ENCODE measurements at places on chromosomes 7 and 10.

- no peak for DNase-seq
Measured at GRCh38 chr7:75649462-75649861, 89.3 kb downstream of the HIP1 start.

GRCh38 chr10:26805567-26806245, 55.1 kb downstream of the ABI1 start:
- DNase-seq, result no peak

GRCh38 chr7:158033196-158033595, 554.4 kb downstream of the PTPRN2 start:
- DNase-seq, result no peak

DNA sequence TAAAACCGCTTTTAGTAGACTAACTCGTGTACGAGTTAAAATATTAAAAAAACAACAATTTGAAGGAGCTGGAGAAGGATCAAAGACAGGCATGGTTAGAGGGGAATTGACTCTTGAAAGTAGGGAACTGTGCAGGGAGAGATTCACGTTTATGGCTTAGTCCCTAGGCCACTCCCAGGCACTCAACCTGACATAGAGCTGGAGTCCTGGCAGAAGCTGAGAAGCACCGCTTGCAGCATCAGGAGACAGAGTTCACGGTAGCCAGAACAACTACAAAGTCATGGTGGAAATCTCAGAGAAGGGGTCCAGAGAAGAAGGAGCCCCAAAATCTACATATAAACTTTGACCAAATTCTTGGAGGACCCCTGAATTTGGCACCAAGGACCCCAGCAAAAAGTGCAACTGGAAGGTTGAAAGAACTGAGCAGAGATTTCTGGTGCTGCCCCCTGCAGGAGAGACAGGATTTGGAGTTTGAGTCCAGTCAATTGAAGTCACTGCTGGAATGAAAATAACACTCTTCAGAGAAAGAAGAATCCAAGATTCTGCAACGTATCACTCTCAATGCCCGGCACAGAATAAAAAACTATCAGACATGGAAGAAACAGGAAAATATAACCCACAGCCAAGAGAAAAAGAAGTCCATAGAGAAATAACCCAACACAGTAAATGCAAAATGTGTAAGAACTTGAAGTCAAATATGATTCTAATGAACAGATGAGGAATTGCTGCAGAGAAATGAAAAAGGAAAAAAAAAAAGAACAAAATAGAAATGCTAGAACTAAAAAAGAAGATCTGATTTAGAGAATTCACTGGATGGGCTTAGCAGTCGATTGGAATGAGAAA, 493.3 kb upstream of the PODXL start:
- DNase-seq, result no peak

DNA sequence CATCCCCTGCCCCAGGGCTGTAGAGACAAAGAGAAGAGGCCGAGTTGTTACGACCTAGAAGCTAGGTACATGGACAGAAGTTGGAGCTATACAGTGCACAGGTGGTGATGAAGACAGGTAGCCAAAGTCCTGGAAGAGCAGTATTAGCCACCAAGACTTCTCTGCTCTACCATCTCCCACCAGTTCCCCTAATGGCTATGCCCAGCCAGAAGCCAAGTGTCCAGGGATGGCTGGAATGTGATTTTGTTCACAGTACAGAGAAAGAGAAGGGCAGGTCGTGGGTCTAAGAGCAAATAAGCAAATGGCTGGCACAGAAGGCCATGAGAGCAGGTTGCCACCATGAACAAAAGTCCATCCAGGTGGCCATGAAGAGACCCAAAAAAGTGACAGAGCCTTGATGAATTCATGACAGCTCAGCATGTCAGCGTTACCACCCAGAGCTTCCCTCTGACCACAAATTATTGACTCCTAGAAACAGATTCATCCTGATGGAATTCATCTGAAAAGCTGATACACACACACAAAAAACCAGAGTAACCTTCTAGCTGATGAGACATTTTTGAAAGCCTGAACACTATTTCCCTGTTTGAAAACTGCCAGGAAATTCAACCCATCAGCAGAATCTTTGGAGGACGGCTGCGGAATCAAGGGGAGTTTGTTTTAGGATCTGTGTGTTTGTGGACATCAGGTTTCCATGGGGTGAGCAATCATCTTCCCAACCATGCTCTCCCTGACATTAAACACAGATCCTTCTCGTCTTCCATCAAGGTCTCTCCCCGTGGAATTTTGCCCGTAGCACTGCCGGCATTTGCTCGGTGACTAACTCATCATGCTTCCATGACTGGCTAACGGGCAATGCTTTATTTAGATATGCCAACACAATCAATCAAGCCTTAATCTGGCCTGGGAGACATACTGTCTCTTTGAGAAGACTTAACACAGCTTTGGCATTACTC, 906.7 kb upstream of the AUTS2 start:
- DNase-seq, result no peak

GRCh38 chr10:88107296-88108097, 244.1 kb downstream of the PTEN start:
- no peak for DNase-seq

GRCh38 chr7:2873686-2874551, 29.8 kb upstream of the GNA12 start:
- no peak for DNase-seq

DNA sequence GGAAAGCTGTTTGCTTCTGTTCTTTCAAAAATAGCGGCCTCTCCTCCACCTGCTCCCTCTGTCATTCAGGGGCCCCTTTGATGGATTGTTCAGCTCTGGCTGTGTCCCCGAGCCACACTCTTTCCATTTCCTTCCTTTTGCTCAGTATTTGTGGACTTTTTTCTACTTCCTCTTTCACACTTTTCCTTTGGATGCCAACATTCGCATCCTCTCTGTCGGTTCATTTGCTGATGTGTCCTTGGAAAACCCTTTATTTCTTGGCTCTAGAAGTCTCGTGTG, 11.7 kb upstream of the PWWP2B start:
- DNase-seq, result no peak

GRCh38 chr10:119090968-119091367, 10.4 kb upstream of the EIF3A start:
- no peak for DNase-seq

DNA sequence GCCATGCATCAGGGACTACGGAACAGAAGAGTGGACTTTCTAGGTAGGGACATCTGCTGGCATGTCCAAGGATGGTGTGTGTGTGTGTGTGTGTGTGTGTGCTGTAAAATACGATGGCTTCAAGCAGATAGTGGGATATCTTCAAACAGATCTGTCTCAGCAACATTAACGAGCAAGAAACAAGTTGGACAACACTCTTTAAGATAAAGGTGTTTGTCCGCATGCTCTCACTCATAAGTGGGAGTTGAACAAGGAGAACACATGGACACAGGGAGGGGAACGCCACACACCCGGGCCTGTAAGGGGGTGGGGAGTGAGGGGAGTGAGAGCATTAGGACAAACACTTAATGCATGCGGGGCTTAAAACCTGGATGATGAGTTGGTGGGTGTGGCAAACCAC, 89.8 kb upstream of the AKR1E2 start:
- no peak for DNase-seq

- no peak for DNase-seq
Measured at GRCh38 chr10:115903845-115904244, 369.2 kb downstream of the GFRA1 start.

DNA sequence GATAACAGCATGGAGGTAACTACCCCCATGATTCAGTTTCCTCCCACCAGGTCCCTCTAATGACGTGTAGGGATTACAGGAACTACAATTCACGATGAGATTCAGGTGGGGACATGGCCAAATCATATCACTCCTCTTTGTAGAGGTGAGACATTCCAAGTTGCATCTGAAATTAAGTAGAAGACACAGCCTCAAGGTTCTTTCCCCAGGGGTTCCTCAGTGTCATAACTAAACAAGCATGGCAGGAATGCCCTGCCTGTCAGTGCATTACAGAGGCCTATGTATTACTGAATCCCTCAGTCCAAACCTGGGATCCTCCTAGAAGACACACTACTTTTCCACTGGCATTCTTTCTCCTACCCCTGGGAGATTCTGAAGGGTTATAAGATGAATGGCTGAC, 42.6 kb upstream of the WNT16 start:
- DNase-seq, result no peak

DNA sequence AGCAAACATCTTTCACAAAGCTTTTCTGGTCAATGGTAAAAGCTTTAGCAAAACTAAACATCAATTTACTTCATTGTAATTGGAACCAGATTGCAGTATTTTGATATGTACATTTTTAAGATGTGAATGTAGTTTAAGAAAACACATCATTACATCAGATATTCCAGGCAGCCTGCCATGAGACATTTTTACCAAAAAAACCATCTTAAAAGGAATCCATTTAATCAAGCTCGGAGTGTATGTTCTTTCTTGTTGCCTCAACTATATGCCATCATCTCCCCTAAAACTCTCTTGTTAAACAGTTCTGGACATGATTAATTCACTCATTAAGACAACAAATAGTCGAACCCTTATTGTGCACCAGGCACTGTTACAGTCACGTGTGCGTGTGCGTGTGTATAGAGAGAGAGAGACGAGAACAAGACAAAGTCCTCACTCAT, 97.5 kb downstream of the UBE2H start:
- no peak for DNase-seq

GRCh38 chr10:116715341-116715740, 27.0 kb downstream of the HSPA12A start:
- no peak for DNase-seq

GRCh38 chr7:18040196-18040595, 12.6 kb upstream of the PRPS1L1 start:
- DNase-seq, result no peak
